NCI-H2029 treated with DMSO at 0.1 percent for 48 hours (cell line): ENCODE measurements at places on chromosomes 6 and 20.
A peak's percentile ranks its signal among the peaks of the same experiment; 100 is the strongest.

DNA sequence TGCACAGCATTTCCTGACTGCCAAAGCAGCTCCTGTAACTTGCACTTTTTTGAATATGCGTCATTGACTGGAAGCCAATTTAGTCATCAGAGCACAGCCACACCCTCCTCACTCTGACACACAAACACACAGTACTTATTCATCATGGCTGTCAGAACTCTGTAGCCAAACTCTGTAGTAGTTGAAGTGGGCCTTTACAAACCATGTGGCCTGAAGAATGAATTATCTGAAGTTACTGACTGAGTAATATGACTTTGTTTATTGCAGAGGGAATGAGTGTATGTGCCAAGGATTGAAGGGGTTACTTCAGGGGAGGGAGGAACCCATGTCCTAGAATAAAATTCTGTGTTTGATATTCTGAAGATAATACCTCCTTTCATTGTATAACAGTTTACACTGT is 102.7 kb downstream of the FIG4 start:
- peak; percentile 64 for DNase-seq

GRCh38 chr6:27128311-27129094 is 119.0 kb upstream of the PRSS16 start:
- DNase-seq: no peak

DNA sequence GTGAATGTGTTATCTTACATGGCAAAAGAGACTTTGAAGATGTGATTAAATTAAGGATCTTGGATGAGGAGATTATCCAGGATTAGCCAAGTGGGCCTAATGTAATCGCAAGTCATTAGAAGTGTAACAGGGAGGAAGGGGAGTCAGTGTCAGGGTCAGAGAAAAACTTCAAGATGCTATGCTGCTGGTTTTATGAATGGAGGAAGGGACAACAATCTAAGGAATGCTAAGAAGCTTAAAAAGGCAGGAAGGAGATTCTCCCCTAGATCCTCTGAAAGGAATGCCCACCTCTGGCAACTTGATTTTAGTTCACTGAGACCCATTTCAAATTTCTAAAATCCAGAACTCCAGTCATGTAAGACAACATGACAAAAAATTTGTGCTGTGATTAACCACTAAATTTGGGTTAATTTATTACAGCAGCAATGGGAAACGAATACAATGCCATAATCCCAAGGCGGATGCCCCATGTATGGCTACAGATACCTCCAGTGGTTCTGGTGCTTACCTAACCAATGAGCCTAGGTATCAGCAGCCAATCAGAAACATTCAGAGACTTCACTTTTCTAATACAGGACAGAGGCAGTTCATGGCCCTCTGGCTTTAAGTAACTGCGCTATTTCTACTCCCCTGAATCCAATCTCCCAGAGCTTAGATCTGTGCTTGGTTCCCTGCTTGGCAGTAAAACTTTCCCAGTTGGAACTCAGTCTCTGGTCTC is 3.6 kb upstream of the TAAR8 start:
- no peak for DNase-seq

DNA sequence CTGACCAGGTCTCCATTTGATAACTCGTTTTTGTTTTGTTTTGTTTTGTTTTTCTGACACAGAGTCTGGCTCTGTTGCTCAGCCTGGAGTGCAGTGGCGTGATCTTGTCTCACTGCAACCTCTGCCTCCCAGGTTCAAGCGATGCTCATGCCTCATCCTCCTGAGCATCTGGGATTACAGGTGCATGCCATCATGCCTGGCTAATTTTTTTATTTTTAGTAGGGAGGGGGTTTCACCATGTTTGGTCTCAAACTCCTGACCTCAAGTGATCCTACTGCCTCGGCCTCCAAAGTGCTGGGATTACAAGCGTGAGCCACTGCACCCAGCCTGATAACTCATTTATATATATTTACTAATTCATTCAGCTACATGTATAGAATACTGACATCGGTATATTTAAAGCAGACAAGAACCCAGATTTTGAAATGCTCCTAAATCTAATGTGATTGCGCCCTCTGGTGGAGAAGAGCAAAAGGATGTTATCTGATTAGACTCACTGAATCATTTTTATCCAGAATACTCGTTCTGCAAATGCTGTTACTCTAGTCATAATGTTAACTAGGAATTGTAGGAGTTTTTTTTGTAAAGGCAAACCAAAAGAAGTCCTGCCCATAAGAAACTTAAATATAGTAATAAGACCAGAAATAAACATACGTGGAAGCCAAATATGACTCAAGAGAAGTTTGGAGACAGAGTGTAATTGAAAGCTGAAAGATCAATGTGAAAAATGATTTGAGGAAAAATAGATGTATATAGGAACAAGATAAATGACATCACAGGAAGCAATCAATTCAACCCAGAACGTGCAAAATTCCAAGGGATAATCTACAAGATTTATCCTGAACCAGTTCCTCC is 5.3 kb upstream of the COL12A1 start:
- DNase-seq: peak; percentile 47

DNA sequence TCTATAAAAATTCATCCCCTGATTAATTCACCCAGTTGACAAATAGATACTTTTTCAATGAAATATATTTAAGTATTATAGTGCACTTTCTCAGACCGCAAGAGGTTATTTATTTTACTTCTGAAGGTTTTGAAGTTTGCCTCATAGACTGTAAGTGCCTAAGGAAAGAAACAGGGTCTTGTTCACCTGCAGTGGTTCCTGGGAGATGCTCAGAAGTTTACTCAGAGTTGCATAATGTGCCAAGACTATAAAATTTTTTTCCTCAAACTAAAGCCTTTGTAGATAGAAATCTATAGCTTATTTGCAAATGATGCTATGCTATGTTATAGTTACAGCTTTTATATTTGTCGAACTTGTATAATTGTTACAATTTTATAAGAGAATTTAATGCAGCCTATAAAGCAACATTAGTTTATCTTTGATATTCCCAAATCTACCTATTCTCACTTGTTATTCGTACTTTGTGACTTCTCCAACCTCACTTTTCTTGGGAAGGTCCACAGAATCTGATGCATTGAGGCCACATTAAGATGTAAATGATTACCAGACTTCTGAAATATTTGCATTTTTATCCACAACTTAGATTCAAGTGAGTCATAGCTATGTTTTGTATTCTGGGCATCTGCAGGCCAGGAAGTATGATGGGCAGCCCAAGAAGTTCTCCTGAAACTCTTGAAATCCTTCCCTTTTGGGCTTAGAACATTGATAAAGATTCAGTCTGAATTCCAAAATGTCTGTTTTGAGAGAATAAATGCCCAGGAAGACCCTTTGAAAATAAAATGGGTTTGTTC is 35.7 kb downstream of the KCNQ5 start:
- no peak for DNase-seq

DNA sequence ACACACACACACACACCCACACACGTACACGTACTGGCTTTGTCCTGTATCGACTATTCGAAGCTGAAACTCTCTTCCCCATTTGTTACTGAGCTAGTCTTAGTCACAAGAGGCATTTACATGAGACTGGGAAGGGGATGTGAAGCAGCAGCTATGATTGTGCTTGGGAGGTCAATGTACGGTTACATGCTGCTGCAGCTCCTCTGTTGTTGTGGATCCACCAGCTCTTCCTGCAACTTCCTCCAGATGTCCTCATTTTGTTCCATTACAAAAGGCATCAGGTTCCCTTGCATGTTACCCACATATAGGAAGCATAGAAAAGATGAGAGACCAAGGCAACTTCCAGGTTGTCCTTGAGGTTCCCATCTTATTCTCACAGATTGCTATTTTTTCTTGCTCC is 612.4 kb upstream of the IMPG1 start:
- no peak for DNase-seq

DNA sequence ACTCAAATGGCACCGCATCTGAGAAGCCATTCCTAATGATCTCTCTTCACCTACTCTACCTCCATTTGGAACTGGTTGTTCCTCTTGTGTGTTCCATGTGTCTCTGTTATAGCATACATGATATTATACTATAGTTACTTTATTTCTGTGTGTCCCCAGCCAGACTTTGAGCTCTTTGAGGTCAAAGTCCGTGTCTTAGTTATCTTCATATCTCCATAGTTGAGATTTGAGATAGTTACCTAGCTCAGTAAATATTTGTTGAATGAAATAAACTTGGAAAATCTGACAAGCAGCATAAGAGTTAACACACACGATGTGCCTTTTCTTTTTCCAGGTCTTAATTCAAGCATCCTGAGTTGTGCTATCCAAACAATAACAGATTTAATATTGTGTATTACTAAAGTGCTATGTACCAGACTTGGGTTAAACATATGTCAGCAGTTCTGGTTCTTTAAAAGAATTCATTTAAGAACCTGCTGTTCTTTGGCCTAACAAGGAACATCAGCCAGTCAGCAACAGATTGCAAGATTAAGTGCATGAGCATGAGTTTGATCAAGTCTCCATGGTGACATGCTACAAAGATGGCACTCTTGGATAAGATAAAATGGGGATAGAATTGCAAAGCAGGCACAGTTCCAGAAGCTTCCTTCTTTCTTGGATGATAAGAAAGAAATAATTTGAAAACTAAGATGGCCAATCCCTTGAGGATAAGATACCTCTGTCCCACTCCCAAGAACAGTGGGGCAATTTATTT is 8.7 kb upstream of the TNFRSF21 start:
- no peak for DNase-seq

DNA sequence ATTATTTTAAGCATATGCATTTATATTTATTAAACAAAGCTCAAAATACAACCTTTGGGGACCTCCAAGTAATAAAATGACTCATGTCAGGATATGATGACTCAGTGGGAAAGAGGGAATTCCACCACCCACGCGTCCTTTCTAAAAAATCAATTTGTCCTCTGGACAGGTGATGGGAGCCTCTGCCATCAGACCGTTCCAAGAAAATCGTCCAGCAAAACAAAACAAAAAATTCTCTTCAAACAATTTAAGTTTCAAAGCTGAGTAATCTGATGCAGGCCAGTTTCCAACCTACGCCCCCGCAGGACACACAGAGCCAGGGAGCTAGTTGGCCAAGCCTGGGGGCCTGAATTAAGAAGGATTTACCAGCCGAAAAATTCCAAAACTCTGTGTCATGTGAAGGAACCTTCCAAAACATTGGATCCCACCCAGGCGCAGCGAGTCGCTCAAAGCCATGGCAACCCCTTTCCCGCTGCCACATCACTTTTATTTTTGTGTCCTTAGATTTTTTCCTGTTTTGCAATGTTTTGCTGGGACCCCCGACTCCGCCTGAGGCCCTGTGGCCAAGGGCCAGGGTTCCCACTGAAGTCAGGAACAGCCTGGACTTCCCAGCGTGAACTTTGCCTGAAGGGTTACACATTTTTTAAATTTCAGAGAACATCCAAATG is 95.3 kb downstream of the NFATC2 start:
- DNase-seq: no peak

DNA sequence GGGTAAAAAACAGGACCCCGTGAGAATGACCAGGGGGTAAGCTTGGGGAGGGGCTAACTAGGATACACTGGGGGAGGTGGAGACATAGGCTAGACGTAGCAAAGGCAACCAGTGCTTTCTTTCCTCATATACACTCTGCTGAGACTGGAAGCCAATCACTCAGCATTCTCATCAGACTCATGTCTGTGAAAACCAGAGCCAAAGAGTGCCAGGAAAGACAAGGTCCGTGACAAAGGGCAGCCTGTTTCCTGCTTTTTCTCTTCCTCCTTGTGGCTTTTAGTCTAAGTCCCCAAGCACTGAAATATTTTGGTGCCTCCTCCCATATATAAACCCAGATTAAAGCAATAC is 97.9 kb upstream of the NEDD9 start:
- no peak for DNase-seq
